ENCODE measurements at places on chromosomes 12 and 14.

- no peak for DNase-seq
These were observed 54.1 kb downstream of the COCH start for GRCh38 chr14:30928462-30928861.

GRCh38 chr14:69643430-69644200, 32.2 kb downstream of the SUSD6 start:
- no peak for DNase-seq

DNA sequence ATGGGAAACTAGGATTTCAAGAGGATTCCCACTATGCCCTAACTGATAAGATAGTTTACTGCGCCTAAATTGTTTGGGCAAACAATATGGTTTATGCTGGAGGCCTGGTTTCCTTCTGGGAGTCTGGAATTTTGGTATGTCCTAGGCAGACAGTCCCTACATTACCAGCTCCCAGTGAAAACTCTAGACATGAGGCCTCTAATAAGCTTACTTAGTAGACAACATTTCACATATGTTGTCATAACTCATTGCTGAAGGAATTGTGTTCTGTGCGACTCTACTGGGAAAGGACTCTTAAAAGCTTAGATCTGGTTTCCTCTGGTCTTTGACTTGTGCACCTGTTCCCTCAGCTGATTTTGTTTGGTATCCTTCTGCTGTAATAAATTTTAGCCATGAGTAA, 18.0 kb upstream of the PRPF39 start:
- DNase-seq = no peak

- no peak for DNase-seq
These were observed 236.1 kb upstream of the G2E3 start for GRCh38 chr14:30322819-30323218.

DNA sequence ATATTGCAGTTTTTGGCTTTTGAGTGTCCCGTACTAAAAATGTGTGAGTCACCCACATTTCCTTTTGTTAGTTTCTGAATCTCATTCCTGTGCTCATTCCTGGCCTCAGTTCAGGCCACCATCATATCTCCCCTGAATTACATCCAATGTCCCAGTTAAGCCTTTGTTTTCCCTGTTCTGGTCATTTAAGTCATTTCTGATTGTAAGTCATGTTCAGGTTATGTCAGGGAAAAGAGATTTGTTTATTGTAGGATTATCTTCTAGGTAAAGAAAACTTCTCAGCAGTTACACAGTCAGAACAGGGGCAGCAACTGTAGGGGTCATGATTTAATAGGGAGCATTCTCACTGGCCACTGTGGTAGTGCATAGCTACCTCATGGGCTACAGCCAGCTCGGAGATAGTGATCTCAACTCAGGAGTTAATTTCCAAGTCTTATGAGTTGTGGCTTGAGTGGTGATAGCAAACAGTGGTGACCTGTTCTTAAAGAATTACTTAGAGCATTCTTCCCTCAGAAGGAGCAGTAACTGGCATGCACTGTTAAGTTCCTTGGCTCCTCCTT, 6.7 kb downstream of the DDX47 start:
- no peak for DNase-seq

DNA sequence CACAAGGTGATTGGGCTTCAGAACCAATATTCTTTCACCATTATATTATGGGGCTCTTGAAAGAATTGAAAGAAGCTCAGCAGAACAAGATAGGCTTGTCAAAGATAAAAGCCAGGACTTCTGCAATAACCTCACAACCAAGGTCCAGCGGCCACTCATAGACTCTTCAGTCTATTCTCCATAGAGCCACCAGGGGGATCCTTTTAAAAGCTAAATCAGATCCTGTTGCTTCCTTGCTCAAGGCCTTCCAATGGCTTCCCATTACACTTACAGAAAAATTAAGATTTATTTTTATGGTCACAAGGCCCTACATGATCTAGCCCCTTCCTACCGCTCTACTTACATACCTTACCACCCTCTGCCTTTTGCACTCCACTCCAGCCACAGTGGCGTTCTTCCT, 169.6 kb downstream of the C12orf42 start:
- DNase-seq = no peak

- no peak for DNase-seq
These were observed 160.2 kb downstream of the CCDC91 start for GRCh38 chr12:28350502-28350901.

Data from right lung (tissue), 10 donors.